Uterine smooth muscle cell (primary cell): ENCODE measurements at places on chromosomes 3 and 15. TPM values are rescaled to one million over a fixed set of nuclear protein-coding genes. Genes with fewer than 3 reads are reported as not detected.

The P2RY14 gene
- not detected in 2 replicates for total RNA-seq

The FETUB gene
- total RNA-seq: not detected in 2 replicates

The LRRC31 gene
- not detected in 2 replicates for total RNA-seq

The SAMD7 gene
- not detected in 2 replicates for total RNA-seq

The SMAD6 gene
- total RNA-seq: 11.0 and 11.3 TPM in 2 replicates
